KG1 (cell line): ENCODE measurements at places on chromosomes 3 and 15.

DNA sequence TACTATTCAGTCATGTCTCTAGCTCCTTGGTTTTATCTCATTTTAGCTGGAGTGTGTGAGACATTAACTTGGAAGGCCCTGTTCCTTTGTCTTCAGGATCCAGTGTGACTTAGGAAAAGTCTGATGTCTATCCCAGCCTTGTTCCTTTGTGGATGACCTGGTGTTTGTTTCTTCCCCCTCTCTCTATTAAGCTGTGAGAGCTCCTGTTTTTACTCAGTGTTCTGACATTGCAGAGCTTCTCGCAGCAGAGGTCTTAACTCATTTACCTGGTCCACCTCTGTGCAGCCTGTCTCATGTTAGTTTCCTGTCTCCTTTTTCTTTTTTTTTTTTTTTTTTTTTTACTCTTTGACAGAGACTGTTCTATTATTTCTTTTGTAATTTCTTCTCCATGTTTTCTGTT lies 43.1 kb downstream of the KLF13 start:
- DNase-seq: no peak

- no peak for DNase-seq
Observed at GRCh38 chr3:159763602-159764489, 224.8 kb upstream of the IL12A start.

GRCh38 chr3:149454746-149455145 lies 19.8 kb upstream of the TM4SF4 start:
- DNase-seq: no peak

- no peak for DNase-seq
Observed at GRCh38 chr3:185796431-185797107, 28.3 kb downstream of the IGF2BP2 start.

DNA sequence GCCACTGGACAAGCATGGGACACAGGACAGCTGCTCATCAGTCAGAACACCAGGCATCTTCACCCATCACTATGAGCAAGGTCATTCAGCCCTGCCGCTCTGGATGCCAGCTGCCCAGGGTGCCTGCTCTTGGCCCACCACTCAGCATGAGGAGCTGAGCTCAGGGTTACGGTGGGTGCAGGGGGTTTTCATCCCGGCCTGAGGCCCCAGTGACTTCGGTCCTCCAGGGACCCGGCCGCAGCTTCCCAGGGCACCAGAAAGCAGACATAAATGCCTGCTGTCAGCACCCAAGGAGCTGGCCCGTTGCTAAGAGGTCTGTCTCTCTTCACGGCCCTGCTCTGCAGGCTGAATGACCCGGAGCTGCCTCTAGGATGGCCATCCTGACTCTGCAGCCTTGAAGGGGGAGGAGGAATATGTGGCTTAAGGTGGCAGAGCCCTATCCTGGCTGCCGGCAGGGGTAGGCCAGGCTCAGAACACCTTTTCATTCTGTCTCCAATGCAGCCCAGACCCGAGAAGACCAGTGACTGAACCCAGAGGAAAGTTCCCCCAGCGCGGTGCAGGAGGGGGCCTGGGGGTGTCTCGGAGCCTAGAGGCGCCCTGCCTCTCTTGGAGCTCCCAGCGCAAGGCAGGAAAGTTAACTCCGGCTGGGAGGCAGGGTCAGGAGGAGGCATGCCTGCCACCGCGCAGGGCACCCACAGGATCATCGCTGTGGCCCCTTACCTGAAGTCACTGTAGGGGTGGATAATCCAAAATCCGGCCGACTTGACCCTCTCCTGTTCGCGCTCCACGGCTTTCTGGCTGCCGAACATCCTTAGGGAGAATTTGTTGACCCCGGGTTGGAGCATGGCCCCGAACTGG lies 1.8 kb downstream of the HCN4 start:
- no peak for DNase-seq

- no peak for DNase-seq
Observed at GRCh38 chr3:133934996-133935842, 39.5 kb upstream of the RAB6B start.

DNA sequence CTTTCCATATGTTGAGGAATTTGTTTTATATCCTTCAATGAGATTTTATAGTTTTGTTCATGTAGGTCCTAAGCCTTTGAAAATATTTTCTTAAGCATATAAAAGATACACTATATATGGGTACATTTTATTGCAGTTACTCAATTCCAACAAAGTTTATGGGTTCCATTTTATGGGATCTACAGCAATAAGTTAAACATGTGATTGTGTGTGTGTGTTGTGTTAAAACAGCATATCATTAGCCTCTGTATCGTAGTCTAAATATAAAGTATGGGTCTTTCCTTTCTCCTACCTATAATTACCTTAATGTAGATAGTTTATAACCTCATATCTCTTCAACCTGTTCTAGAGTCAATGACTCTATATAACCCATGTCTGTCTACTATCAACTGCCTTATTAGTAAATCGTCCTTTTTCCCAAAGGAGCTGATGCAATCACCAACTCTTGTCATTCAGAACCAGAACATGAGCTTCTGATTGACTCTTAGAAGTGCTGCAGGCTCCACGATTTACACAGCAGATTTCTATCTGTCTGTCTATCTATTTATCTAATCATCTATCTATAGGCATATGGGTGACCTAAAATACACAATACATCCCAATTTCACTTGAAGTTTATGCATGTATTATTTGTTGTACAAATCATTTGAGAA lies 512.6 kb upstream of the CBLB start:
- no peak for DNase-seq

- DNase-seq: no peak
Observed at GRCh38 chr3:100521439-100521845, 29.0 kb downstream of the TMEM45A start.

DNA sequence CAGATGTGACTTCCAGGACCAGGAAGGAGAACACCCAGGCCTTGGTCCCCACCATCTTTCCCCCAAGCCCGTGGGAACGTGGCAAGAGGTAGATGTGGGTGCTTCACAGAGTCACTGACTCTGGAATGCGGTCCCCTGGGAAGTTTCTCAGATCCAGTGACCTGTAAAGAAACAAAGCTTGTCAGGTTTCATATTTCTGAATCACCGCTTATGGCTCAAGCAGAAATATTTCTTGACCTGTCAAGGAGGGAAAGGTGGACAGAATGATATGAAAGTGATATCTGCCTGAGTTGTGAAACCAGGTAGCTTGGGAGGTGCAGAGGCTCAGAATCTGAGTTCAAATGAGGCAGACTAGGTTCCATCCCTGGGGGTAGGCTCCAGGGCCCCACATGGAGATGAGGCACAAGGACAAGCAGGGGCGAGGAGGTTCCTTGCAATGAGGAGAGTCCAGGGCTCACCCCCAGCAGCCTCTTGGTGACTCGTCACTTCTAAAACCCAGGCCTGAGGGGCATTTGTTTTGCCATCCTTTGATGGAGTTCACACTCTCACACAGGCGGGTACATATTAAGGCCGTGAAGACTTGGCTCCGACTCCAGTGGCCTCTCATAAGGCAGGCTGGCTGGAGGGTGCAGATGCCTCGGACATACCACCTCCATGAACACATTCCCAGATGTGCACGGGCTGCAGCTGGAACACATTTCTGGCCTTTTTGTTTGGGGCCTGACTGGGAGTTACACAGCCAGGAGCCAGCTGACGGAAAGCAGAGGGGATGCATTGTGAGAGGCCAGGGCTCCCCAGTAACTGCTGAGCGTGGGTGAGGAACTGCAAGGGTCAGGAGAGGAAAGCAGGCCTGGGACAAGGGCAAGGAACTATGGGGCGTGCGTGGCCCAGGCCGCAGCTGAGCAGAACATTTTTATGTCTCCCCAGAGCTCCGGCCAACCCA lies 1.3 kb downstream of the CILP start:
- no peak for DNase-seq

DNA sequence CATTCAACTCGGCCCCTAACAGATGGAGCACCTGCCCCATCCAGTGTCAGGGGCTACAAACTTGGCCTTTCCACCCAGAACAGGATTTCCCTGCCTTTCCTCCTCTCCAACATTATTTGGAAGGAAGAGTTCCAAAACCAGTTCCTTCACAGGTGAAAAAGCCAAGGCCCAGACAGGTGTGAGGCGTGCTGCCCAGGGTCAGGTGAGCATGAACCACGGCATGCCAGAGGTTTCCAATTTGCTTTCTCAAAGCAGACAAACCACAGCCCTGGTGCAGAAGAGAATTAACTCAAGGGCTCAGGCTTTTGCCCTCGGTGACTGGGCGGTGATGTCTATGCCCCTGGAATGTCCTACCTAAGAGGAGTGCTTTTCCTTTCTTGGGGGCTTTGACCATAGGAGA lies 43.2 kb downstream of the LDHAL6B start:
- DNase-seq: no peak

- no peak for DNase-seq
Observed at GRCh38 chr3:179278932-179279693, 28.2 kb upstream of the KCNMB3 start.

GRCh38 chr15:33797651-33798050 lies 170.6 kb upstream of the CHRM5 start:
- DNase-seq: no peak

DNA sequence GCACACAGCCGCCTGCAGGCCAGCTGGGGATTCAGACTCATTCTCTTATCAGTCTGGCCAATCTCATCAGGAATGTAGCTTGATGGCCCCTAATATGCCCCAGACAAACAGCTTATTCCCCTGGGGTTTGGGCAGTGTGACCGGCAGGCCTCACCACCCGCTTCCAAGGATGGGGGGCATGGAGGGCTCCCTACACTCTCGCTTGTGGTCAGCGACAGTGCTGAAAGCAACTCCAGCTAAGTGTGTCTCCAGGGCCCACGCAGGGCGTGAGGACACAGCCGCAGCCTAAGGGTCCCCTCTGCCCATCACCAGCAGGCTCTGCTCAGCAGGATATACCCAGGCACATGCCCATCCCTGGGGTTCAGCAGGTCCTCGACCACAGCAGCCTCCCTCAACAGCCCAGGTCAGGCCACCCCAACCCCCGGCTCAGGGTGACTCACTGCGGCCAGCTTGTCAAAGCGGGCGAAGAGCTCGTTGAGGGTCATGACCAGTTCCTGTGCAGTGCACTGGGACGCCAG lies 116.7 kb downstream of the ADCY5 start:
- DNase-seq: no peak

DNA sequence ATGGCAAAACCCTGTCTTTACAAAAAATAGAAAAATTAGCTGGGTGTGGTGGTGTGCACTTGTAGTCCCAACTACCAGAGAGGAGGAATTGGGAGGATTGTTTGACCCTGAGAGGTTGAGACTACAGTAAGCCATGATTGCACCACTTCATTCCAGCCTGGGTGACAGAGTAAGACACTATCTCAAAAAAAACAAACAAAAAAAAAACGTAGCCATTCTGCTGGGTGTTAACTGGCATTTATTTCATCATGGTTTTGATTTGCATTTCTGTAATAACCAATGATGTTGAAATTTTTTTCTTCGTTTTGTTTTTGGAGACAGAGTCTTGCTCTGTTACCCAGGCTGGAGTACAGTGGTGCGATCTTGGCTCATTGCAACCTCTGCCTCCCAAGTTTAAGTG lies 63.3 kb downstream of the RPLP1 start:
- DNase-seq: no peak

- no peak for DNase-seq
Observed at GRCh38 chr3:124552224-124552623, 178.0 kb upstream of the UMPS start.

DNA sequence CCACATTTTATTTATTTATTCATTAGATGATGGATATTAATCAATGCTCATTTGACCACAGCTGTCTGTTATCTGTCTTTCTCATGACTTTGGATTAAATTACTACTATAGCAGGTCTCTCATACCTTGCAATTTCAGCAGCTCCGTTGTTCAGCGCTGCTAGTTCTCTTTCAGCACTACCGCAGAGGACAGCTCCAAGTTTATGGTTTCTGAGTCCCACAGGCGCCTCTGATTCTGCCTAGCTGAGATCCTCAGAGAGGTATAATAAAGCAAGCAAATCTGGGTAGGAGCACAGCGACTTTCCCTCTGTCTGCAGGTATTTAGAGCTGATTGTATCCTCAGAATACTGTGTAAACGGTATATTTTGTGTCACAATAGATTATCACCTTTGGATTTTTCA lies 204.9 kb downstream of the CNTN4 start:
- peak; percentile 18 for DNase-seq

DNA sequence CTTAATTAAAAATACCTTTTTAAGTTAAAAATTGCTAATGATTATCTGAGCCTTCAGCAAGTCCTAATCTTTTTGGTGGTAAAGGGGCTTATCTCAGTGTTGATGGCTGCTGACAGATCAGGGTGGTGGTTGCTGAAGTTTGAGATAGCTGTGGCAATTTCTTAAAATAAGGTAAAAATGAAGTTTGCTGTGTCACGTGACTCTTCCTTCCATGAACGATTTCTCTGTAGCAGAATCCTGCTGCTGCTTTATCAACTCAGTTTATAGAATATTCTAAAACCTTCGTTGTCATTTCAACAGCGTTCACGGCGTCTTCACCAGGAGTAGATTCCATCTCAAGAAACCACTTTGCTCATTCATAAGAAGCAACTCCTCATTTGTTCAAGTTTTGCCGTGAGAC lies 110.1 kb downstream of the SUCNR1 start:
- DNase-seq: no peak

GRCh38 chr3:7285505-7285904 lies 424.6 kb downstream of the GRM7 start:
- no peak for DNase-seq

DNA sequence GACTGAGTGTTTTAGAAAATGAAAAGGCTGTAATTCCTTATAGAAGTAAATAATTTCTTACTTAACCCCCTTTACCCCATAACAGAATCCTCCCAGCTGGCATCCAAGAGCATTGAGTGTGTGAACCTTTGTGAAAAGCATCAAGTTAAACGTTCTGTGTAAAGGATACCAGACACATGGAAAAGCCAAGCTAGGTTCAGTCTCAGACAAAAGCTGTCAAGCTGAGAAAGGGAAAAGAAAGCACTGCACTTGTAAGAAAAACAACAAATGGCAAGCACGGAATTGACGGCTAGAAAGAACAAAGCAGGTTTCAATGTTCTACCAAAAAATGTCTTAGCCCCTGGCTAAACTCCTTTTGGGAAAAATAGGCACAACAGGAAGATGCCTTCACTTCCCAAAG lies 176.5 kb downstream of the FHIT start:
- DNase-seq: no peak

GRCh38 chr3:16350597-16351318 lies 85.7 kb downstream of the OXNAD1 start:
- DNase-seq: no peak

DNA sequence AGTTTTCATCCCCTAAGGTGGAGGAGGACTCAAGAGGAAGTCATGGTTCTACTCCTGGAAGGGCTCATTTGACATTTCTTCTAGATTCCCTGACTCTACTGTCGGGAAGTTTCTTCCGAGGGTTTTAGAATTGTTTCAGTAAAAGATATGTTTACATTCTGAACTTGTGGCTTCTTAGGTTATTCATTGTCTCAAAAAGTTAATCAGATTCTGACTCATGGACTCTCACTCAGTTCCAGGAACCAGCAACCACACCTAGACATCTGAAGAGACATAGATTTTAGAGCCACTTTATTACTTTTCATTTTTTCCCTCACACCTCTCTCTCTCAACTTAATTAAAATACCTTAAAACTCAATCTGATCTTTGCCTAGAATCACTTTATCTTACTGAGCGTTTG lies 862.6 kb downstream of the AGBL1 start:
- no peak for DNase-seq

- DNase-seq: peak; percentile 94
Observed at GRCh38 chr3:42804106-42804830, at the start of gene HIGD1A. Gene HIGD1A, minus strand, starts transcription at chr3:42804490. Its CDS starts 10,237 bp downstream, at chr3:42794253.
